NCI-H2029 treated with DMSO at 0.1 percent for 48 hours (cell line): ENCODE measurements at places on chromosomes 5 and 9.

GRCh38 chr9:75116306-75116705, 28.0 kb downstream of the OSTF1 start:
- DNase-seq = no peak

- no peak for DNase-seq
Observed at GRCh38 chr5:90871391-90871991, 312.9 kb downstream of the ADGRV1 start.

DNA sequence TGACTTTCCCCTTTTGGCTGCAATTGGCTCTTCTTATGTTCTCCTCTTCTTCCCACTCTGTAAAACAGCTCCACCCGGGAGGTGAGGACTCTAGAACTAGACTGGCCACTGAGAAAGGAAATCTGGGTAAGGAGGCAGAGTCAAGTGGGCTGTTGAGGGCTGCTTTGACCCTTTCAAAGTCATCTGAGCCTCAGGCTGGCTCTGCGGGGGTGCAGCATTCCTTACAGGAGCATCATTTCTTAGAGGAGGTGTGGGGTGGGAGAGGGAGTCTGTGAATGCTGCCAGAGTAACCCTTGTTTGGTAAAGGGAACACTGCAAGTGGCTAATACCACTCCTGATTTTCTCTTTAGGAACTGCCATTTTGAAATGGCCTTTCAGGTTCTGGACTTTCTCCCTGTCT, 377.7 kb upstream of the SMARCA2 start:
- DNase-seq = no peak

- peak; percentile 69 for DNase-seq
Observed at GRCh38 chr9:108905494-108905893, 28.4 kb downstream of the ELP1 start.

- DNase-seq = no peak
Observed at GRCh38 chr5:142330026-142330425, 5.2 kb upstream of the SPRY4 start.

GRCh38 chr5:126516852-126517251, 78.2 kb downstream of the ALDH7A1 start:
- DNase-seq = no peak

GRCh38 chr5:175892015-175892800, 20.8 kb downstream of the CPLX2 start:
- no peak for DNase-seq

GRCh38 chr9:122268041-122268814, 3.5 kb downstream of the MRRF start:
- DNase-seq = no peak

DNA sequence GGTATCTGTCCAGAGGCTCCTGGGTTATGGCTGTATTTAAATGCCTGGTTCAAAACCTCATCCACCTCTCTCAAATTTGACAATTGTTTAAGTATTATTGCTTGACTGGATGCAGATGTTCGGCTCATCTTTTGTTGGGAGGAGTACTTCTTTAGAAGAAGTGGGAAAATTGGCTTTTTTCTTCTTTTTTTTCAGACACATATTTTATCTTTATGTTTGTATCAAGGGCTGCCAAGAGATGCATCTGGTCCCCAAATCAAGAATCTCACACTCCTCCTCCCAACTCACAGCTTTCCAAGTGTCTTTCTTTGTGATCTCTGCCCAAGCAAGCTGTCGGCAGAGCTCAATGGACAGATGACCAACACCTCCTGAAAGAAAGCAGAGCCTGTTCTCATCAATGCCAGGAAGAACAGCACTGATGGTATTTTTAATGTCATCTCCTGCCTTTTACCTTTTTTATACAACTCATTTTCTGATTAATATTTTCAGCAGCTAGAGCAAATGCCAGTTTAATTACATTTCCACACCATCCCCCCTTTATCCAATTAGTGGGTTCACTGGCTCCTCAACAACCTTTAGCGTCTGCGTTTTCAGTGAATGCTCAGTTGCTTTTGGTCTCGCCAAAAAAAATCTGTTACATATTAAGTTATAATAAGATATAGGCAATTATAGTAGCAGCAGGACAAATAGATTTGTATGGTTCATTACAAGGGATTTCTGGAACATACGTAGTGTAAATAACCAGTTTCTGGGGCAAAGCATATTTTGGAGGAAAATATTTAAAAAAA, 110.3 kb upstream of the SLIT3 start:
- no peak for DNase-seq

DNA sequence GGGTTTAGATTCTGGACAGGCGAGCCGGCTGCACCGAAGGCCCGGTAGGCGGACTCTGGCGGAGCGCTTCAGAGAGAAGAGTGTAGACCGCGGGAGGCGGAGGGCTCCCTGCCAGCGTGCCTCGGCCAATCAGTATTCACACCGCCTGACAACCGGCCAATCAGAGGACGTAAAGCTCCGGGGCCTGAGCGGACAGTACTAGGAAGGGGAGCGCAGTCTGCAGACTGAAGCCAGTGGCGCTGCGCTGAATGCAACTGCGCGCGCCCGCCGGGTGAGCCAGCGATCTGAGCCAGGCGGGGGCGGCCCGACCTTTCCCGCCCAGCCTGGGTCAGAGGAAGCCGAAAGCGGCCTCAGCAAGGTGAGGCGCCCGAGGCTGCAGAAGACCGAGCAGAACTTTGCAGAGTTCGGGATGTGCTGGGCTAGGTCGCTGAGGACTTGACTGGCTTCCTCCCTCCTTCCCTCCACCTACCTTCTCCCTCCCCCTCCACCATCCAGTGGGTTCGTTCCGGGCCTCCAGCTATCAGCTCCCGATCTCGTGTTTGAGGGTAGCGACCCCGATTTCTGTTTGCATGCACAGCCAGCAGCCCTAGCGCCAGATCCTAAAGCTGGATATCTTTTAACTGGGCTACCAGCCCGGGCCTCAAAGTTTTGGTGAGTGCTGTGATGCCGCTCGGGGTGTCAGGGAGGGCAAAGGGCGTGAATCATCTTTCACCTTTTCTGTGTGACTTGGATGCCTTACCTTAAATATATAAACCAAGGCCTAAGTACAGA, at the start of gene DMRT2:
DMRT2 (plus strand) TSS at position 233 of the 771 bp plus-strand sequence. CDS start 1,257 bp downstream, outside the sequence.
- DNase-seq = peak; percentile 79

- DNase-seq = no peak
Observed at GRCh38 chr9:92685022-92685421, 15.1 kb upstream of the IPPK start.

DNA sequence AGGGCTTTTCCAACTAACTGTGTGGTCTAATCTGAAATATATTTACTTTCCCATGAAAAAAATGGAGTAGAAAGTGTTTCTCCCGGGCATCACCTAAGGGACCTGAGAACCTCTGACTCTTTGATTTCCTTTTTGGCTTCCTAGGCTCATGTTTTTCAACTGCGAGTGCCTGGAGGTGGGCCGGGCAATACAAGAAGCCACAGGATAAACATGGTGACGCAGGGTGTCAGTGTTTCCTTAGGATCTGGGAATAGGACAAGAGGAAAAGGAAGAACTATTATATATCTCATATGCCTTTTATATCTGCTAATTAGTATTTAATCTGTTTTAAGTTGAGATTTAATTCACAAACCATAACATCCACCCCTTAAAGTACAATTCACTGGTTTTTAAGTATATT, 11.4 kb upstream of the LECT2 start:
- DNase-seq = no peak

DNA sequence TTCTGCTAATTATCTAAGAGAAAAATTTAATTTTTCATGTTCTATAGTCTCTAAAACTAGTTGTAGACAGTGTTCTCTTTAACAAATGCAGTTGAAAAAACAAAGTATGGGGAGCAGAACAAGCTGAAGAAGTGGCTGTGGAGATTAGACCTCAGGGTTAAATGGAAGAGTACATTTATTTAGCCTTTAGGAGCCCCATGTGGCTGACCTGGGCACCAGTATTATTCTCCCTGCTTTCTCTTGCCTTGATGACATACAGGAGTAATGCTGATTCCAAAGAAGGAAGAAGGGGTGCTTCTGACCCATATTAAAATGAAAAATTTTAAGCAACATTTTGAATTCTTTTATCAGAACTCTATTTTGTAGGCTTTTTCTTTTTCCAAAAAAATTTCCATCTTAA, 312.3 kb upstream of the RIOK2 start:
- DNase-seq = no peak

DNA sequence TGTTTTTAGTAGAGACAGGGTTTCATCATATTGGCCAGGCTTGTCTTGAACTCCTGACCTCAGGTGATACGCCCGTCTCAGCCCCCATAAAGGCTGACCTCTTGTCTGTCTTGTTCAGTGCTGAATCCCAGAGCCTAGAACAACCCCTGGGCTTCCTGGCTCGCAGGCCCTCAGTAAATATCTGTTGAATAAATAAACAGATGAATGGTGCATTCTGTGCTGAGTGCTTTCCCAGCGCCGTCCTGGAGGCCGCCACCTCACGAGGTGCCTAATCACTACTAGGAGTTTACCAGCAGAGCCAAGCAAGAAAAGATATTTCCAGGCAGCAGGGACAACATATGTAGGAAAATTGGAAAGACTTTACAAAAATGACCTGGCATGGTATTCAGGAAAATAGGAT, 88.5 kb downstream of the SNX24 start:
- peak; percentile 18 for DNase-seq
